Common myeloid progenitor, CD34-positive (primary cell): ENCODE measurements at places on chromosomes 12 and 14.
A peak's percentile ranks its signal among the peaks of the same experiment; 100 is the strongest.

DNA sequence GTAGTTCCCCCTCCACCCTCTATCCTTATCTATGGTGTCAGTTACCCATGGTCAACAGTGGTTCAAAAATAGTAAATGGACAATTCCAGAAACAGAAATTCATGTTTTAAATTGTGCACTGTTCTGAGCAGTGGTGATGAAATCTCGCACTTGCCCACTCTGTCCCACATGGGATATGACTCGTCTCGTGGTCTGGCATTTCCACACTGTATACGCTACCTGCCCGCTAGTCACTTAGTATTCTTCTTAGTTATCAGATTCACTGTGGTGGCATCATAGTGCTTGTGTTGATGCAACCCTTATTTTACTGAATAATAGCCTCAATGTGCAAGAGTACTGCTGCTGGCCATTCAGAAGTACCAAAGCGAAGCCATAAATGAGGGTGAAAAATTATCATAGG lies 507.0 kb downstream of the SNAPC1 start:
- DNase-seq = no peak

- no peak for DNase-seq
Observed at GRCh38 chr12:71589478-71589881, 74.2 kb downstream of the ZFC3H1 start.

DNA sequence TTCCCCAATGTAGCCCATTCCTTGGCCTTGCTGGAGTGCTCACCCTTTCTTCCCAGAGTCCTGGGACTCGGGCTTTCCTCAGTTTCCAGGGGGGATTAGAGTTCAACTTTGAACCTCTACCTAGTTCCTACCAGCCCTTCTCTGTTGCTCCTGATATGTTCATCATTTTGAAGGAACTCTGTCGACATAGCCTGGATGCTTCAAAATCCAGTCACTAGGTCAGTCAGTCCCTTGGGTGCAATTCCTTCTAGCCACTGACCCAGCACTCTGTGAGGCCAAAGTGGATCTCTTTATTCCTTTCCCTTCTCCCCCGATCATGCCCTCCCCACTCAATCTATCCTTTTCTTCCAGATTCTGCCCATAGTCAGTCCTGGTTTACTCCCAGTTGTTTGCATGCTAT lies 72.3 kb upstream of the TMCC3 start:
- DNase-seq = no peak

DNA sequence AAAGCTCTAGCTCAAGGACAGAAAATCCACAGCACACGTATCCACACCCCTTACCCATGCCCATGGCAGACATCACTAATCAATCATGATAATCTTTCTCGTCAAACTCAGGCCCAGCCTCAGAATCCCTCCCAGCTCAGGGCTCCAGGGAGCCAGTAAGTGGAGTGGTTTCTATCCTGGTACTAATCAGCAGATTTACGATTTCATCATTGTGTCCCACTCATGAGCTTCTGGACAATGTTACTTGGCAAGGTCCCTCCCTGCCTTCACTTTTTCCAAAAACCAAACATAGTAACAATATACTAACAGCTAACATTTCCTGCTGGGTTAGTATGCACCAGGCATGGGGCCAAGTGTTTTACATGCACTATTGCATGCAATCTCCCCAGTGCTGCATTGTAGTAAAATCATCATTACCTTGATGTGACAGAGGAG lies 45.8 kb upstream of the NCOR2 start:
- DNase-seq = no peak

DNA sequence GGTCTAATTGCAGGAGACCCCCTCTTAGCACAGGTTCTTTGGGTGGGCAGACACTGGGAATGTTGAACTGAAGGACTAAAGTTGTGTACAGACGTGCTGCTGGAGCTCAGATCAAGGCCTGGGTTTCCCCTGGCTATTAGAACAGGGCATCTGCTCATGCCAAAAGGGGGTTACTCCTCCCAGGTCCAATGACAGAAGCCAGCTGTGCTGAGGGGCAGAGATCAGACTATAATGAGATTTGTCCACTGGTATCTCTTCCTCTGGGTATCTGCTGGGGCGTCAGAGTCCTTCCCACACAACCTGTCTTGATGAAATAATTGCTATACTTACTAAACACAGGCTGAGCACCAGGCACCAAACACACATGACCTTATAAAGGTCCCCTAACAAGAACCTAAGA lies 42.6 kb downstream of the LTBP2 start:
- DNase-seq = no peak

GRCh38 chr14:103889313-103890051 lies 38.8 kb upstream of the TDRD9 start:
- DNase-seq = no peak

GRCh38 chr12:100159391-100160104 lies 16.9 kb upstream of the BLTP3B start:
- no peak for DNase-seq

DNA sequence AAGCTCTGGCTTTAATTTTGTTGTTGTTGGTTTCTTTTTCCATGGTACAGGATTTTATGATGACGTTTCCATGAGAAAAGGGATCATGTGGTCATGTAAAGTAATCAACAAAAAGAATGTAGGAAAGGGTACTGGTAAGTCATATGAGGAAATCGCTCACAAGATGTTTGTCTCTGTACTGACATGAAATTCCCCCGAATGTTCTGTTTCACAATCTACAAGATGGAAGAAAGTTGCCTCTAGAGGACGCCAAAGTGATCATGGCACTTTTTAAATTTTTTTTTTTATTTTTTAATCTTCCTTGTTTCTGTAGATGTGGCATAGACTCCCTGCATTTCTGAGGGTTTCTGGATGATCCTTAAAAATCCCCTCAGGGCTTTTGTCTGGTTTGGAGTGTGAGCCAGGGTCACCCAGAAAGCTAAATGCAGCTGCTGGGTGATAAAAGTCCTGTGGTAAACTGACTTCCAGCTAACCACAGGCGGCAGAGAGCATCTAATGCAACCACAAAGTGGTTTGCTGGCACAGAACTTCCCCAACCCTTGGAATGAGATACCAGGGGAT lies 393.5 kb downstream of the CCDC91 start:
- DNase-seq = peak; percentile 86

DNA sequence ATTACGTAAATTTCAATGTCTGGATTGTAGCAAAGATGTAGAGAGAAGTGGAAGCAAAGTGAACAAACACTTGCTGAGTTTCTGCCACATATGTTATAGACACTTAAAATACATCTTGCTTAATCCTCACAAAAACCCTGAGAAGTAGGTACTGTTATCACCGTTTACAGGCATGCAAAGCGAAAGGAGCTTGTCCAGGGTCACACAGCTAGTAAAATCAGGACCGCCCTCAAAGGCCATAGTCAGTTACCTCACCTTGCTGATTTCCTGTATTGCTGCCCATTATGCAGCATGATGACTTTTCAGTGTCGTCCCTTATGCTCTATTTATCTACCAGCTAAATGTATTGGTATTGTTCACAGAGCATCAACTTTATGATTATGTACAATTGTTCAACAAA lies 39.8 kb downstream of the TRHDE start:
- no peak for DNase-seq

DNA sequence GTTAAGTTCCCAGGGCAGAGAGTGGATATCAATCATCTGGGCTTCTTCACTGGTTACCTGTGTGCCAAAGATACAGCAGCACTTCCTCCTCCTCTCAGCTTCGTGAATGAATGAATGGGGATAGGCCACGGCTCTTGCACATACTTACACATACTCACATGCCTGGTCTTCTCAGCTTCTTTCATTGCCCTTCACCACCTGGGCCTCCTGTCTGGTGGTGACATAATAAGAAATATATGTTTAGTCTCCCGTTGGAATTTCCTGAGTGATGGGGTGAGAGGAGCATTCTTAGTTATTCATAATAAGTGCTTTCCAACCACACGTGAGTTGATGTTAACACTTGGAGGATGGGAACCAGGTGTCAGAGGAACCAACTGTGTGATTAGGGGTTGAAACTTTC lies 268.1 kb upstream of the RMST start:
- DNase-seq = no peak

DNA sequence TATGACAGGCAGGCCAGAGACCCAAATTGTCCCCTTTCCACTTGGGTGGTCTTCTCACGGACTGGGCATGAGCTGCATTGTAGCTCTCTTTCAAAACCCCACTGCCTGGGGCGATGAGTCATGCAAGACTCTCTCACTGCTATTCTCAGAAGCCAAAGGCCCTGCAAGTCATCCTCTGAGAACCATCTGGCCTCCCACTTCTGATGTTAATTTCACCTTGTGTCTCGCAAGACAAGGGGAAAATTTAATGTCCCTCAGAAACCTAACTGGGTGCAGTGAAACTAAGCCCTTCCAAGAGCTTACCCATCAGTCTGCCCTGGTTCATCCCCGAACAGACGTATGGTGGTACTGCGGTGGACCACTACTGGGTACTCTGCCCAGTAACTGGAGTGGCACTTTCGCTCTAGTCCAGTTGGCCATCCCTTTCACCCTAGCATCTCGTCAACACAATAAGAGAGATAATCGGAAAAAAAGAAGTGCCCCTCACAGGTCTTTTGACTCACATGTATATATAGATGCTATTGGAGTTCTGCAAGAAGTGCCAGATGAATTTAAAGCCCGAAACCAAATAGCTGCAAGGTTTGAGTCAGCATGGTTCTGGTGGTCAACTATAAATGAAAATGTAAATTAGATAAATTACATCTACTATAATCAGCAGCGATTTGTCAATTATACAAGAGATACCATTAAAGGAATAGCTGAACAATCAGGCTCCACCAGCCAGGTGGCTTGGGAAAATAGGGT lies 31.3 kb upstream of the LALBA start:
- no peak for DNase-seq

GRCh38 chr14:22656945-22657731 lies 13.0 kb upstream of the OR6J1 start:
- DNase-seq = no peak

DNA sequence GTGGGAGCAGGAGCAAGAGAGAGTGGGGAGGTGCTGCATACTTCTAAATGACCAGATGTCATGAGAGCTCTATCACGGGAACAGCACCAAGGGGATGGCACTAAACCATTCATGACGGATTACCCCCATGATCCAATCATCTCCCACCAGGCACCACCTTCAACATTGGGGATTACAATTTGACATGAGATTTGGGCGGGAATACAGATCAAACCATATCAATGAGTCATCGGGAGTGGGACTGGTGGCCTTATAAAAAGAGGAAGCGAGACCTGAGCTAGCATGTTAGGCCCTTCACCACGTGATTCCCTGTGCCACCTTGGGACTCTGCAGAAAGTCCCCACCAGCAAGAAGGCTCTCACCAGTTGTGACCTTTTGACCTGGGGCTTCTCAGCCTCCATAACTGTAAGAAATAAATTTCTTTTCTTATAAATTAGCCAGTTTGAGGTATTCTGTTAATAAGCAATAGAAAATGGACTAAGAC lies 28.7 kb downstream of the COX8C start:
- peak; percentile 12 for DNase-seq

- no peak for DNase-seq
Observed at GRCh38 chr12:123520567-123521474, 12.7 kb downstream of the RILPL1 start.

DNA sequence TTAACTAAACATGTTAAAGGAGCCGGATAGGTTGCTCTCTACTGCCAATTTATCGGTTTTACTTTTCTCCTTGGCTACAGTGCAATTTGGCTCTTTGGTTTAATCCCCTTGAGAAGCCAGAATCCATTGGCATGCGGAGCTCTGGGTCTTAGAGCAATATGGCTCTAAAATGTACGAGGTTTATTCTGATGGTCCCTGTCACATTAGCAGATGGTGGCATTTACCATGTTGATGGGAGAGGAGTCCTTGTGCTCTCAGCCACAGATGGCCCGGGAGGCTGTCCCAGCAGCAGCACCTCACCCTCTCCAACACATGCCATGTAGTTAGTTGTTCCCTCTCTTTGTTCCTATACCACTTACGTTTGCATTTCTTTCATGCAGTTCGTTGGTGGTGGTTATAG lies 179.7 kb downstream of the RGS6 start:
- no peak for DNase-seq

GRCh38 chr14:81162941-81163340 lies 57.8 kb downstream of the GTF2A1 start:
- peak; percentile 90 for DNase-seq

- no peak for DNase-seq
Observed at GRCh38 chr14:91509878-91510170, 286 bp downstream of the PPP4R3A start.

GRCh38 chr12:4251216-4251891 lies 22.2 kb upstream of the CCND2 start:
- peak; percentile 48 for DNase-seq

GRCh38 chr14:23827100-23827892 lies 126.3 kb upstream of the DHRS4 start:
- no peak for DNase-seq

GRCh38 chr14:76718306-76719040 lies 42.8 kb upstream of the VASH1 start:
- DNase-seq = no peak

- peak; percentile 78 for DNase-seq
Observed at GRCh38 chr14:52299692-52300278, 14.3 kb upstream of the PTGER2 start.

- DNase-seq = no peak
Observed at GRCh38 chr12:3012786-3013185, 53.6 kb downstream of the TEAD4 start.

GRCh38 chr12:89939522-89940215 lies 231.0 kb upstream of the ATP2B1 start:
- no peak for DNase-seq

GRCh38 chr12:104590022-104590421 lies 133.3 kb downstream of the CHST11 start:
- no peak for DNase-seq

- DNase-seq = peak; percentile 25
Observed at GRCh38 chr12:49422114-49422513, 54.9 kb downstream of the SPATS2 start.

GRCh38 chr12:28974166-28974565 lies 174.9 kb upstream of the FAR2 start:
- no peak for DNase-seq

- no peak for DNase-seq
Observed at GRCh38 chr14:74402401-74403251, 23.4 kb downstream of the SYNDIG1L start.

- DNase-seq = no peak
Observed at GRCh38 chr12:57203201-57203600, 13.4 kb upstream of the NXPH4 start.

GRCh38 chr12:8667270-8667669 lies 4.6 kb upstream of the MFAP5 start:
- peak; percentile 56 for DNase-seq

DNA sequence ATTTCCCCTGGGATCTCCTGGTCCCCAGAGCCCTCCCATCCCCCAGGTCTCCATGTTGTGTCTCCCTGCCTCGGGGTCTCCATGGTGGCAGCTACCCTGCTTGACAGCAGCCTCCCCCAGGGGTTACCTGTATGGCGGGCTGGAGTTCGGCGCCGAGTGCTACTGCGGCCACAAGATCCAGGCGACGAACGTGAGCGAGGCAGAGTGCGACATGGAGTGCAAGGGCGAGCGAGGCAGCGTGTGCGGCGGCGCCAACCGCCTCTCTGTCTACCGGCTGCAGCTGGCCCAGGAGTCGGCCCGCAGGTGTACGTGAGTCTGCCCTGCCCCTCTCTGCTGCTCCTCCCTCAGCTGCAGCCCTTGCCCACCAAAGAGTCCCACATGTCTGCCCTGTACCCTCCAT lies 80.9 kb downstream of the WSCD2 start:
- no peak for DNase-seq

- DNase-seq = no peak
Observed at GRCh38 chr12:89481213-89481914, 43.2 kb downstream of the GALNT4 start.
